ENCODE measurements at places on chromosomes 1 and 21. TPM values are rescaled to one million over a fixed set of nuclear protein-coding genes. Genes with fewer than 3 reads are reported as not detected.

Gene CPLANE2
- 3.2 TPM for total RNA-seq

Gene GDAP2
- total RNA-seq, result 9.1 TPM

Gene SHE
- 0.16 TPM for total RNA-seq

Gene PLA2G2A
- not detected for total RNA-seq

Gene CDK18
- total RNA-seq, result 0.76 TPM

Gene BMP8B
- total RNA-seq, result 5.2 TPM

Gene MROH9
- total RNA-seq, result not detected

Gene PLA2G2D
- not detected for total RNA-seq

Measured in A549 treated with AZD2906 at 1 μM for 4 hours (cell line).